ENCODE measurements at places on chromosomes 6 and 20.
A peak's percentile ranks its signal among the peaks of the same experiment; 100 is the strongest.

DNA sequence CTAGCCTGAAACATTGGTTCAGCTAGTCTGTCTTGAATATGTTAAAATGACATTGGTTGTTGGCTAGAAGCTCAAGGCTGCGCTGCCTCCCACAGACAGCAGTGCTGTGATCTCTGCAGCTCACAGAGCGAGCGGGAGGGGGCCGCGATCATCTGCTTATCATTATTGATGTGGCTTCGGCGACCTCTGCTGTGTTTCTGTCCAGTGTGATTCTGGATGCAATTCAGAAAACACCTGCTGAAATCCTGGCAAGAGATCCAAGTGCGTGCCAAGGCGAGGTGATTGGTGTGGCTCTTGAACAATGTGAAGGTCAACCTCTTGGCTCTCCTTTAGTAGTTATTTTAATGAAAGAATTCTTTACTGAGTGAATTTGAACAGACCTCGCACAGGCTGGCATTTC lies 142.3 kb upstream of the SASH1 start:
- no peak for DNase-seq

GRCh38 chr6:15268137-15268908 lies 22.5 kb downstream of the JARID2 start:
- no peak for DNase-seq

DNA sequence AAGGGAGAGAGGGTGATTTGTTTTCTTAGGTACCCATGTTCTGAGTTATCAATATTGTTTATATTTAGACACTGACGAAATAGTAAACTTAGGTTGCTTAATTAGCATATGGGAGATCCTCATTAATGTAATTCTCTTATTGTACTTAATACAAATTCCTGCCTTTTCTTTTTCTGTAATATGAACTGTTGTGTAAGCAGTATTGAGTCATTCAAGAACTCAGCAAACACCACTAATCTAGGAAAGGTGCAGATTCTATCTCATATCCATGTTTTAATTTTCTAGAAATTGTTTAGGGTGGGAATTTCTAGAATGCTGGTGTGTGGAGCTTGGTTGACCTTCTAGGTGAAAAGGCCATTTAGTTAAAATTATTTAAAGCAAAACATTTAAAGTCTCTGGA lies 216.0 kb downstream of the ZFAND3 start:
- no peak for DNase-seq

- DNase-seq, result no peak
Measured at GRCh38 chr6:85458782-85459181, 8.9 kb downstream of the NT5E start.

DNA sequence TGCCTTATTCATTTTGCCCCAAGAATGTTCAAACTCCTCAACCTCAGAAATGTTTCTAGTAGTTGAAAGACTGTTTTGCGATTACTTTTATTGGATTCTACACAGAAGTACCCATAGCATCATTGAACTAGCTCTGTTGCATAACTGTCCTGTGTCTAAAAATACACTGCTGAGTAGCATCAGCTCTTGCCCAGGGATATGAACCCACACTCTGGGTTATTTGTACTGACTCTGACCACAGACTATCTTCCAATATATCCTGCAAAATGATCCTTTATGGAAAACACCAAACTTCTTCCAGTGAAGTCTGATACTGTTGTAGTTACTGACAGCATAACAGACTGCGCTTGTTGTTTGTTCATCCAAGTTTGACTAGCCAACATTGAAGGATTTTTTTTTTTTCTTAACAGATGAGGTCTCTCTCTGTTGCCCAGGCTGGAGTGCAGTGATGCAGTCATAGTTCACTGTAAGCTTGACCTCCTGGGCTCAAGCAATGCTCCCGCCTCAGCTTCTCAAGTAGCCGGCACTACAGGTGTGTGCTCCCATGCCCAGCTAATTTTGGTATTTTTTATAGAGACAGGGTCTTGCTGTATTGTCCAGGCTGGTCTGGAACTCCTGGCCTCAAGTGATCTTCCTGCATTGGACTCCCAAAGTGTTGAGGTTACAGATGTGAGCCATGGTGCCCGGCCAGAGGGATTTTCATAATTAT lies 49.9 kb downstream of the TULP4 start:
- DNase-seq, result no peak

GRCh38 chr20:13487202-13487601 lies 151.5 kb downstream of the TASP1 start:
- no peak for DNase-seq

- DNase-seq, result no peak
Measured at GRCh38 chr6:139944131-139944530, 569.7 kb upstream of the CITED2 start.

GRCh38 chr6:2055911-2056310 lies 189.5 kb downstream of the GMDS start:
- no peak for DNase-seq

GRCh38 chr6:125732398-125732797 lies 17.0 kb upstream of the HEY2 start:
- DNase-seq, result no peak

GRCh38 chr6:107679457-107679856 lies 144.7 kb downstream of the SCML4 start:
- DNase-seq, result no peak

- no peak for DNase-seq
Measured at GRCh38 chr6:136468711-136469110, 81.5 kb downstream of the MAP7 start.

- DNase-seq, result no peak
Measured at GRCh38 chr6:140192018-140192417, 817.6 kb upstream of the CITED2 start.

DNA sequence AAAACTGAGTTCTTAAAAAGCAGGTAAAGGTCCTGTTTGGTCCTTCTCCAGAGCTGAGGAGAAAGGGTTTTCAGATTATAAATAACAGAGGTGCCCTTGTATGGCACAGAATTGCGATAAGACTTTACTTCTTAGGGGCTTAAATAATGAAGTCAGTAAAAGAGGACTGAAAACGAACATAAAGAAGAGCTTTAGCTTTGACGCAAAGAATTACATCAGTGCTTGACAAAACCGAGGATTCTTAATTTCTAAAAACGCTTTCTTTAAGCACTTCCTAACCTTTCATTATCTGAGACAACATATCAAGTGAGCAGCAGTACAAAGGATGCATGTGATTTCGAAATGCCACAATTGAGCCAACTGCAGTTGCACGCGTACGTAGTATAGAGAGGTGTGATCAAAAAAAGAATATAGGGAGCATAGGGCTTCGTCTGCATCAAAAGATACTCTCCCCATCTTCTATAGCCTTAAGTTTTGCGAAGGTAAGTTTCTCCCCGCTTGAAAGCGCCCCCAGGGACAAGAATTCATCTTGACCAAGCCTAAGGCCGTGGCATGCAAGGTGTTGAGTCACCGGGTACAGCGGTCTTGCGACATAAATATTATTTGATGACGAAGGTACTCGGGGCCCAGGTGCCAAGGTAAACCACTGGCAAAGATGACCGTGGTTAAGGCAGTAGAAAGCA lies 778 bp upstream of the LOC128125822 start:
- peak; percentile 5 for DNase-seq

Data from activated T-helper 1 cell treated with anti-CD3 and anti-CD28 coated beads, Interleukin-2, amount 50 U/mL, for 16 hours (primary cell).